ENCODE measurements at places on chromosomes 3 and 15. TPM values are rescaled to one million over a fixed set of nuclear protein-coding genes. Genes with fewer than 3 reads are reported as not detected.

CPN2 gene
- total RNA-seq: not detected

DNA sequence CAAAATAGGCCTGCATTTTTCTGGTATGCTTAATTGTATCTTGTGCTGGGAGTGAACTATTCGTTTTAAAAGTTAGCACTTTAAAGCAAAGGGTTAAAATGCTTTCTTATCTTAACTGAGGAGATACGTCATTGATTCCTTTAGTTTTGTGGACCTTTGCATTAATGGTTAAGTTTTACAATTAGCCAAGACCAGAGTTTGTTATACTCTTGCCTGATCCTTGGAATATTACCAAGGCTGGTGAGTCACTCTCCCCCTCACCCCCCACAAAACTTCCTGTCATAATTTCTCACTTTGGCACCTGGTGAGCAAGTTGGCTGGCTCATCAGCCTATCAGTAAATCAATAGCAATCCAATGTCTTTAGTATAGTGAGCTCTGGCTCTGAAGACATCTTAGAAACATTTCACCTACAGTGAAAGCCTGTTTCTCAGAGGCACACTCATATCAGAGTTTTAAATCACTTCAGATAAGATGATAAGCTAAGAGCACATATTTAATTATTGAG lies 26.7 kb downstream of the SLC2A2 start:
- peak; percentile 93 for DNase-seq

GRCh38 chr3:126939338-126939718 lies 43.6 kb upstream of the PLXNA1 start:
- peak; percentile 54 for DNase-seq

- DNase-seq: no peak
These were observed 1.9 kb downstream of the ARPP19 start for GRCh38 chr15:52566889-52567288.

GRCh38 chr15:25422021-25422420 lies 16.8 kb downstream of the UBE3A start:
- peak; percentile 60 for DNase-seq

GRCh38 chr15:46646490-46646889 lies 1011.7 kb downstream of the SQOR start:
- DNase-seq: no peak

DNA sequence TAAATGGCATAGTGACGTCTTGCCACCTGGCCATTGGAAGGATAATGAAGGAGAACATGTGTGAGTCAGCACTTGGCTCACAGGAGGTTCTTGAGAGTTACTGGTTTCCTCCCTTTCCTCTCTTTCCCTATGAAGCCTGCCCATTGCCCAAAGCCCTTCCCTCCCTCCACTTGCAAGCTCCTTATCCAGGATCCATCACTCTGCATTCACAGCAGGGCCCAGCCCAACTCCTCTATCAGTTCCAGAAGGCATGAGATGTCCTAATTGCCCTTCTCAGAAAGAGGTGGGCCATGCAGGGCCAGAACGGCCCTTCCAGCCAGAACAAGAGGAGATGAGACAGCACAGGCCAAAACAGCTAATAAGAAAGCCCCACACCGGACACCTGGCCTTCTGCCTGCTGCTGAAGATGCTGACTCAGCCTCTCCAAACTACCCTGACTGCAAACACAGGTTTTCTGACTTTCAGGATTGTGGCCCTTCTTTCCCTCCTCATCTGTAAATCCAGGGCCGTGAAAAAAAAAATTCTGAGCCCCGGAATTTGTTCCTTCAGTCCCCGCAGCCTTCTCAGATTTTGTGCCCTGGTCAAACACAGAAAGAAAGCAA lies 29.7 kb downstream of the HAPLN3 start:
- DNase-seq: no peak

GRCh38 chr3:6785726-6786125 lies 75.2 kb upstream of the GRM7 start:
- DNase-seq: no peak

DNA sequence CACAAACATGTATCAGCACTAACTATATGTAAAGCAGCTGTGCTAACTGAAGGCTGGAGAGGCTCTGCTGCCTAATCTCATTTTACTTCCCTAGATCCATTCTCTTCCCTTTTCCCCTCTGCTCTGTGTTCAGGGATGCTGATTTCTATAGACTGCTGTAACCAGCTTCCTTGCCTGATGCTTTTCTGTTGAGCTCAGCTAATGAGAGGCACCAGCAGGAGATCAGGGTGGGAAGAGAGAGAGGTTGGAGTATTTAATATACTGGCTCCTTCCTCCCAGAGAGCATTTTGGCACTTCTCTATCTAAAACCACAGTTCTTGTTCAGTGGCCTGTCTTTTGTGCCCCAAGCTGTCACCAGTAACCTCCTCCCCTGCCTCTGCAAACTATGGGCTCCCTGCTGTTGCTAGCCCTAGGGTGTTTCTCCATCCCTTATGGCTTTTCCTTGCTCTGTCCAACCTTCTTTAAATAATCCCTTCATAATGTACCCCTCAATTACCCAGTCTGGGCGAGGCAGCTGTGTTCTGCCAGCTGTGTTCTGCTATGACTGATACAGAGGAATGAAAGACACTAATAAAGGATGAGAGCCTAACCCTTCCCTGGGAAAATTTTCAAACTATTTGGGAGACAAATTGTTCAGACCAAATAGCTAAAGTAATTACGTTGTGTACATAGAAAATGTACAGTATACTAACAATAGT lies 69.5 kb downstream of the CADPS start:
- DNase-seq: no peak

DNA sequence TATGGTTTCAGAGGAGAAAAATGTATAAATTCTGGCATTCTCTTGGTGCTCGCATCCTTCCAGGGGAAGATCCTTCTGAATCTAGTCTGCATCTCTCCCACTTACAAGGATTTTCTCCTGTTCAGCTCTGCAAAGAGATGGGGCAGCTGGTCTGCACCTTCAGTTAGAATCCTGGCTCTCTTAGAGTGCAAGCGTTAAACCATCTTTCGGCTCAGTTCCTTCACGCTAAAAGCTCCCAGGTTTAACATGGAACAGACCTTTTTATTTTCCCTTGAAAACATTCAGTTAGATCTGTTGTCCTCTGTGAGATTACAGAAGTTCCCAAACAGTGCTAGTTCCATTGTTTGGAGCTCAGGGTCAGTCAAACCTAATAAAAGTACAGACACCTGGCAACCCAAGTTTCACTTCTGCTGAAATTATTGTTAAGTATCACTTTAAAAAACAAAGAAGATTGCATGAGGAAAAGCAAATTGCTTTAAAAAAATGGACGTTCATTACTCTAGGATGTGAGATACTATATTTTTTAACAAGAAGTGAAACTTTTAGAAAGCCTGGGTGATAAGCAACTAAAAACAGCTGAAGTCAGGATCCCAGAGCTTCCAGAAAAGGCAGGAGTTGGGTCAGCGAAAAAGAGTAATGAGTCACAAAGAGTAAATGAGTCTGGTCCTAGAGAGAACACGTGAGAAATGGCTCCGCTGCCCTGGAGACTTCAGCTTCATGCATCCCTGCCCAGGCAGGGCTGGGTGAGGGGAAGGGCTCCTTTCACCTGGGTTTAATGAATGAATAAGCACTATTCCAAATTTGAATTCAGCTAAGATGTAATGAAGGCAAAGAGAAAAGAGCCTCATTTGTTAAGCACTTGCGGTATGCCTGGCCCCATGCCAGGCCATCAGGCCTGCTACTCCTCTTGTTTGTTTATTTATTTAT lies 63.3 kb downstream of the ABTB1 start:
- DNase-seq: peak; percentile 23

- no peak for DNase-seq
These were observed 27.0 kb downstream of the PDE8A start for GRCh38 chr15:85008474-85009260.

GRIP2 gene
- not detected for total RNA-seq

TM4SF18 gene
- 150 TPM for total RNA-seq

DNA sequence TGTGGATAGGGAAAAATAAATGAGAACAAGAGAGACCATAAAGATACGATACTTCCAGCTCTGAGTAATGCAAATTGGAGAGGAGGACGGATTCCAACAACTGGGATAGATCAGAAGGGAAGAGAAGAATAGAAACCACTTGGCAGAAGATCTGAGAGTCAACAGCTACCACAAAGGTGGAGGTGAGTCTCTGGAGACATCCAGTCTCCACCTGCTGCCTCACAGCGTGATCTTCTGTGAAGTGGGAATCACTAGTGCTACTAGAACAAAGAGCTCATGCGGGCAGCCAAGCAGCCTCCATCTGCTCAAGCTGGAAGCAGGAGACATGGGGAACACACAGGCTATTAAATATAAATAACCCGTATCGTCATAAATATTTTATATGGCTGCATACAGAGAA lies 558.5 kb upstream of the CFAP20DC start:
- no peak for DNase-seq

ZNF662 gene
- 1.8 TPM for total RNA-seq

GRCh38 chr15:101118116-101118515 lies 133.7 kb downstream of the CHSY1 start:
- DNase-seq: no peak

GRCh38 chr3:27252646-27253045 lies 116.5 kb downstream of the NEK10 start:
- no peak for DNase-seq

- DNase-seq: no peak
These were observed 7.6 kb upstream of the TCF12 start for GRCh38 chr15:56910801-56911200.

ARNT2 gene
- 0.22 TPM for total RNA-seq

PTPRG gene
- 5.8 TPM for total RNA-seq

ALPK3 gene
- 45.2 TPM for total RNA-seq

DNA sequence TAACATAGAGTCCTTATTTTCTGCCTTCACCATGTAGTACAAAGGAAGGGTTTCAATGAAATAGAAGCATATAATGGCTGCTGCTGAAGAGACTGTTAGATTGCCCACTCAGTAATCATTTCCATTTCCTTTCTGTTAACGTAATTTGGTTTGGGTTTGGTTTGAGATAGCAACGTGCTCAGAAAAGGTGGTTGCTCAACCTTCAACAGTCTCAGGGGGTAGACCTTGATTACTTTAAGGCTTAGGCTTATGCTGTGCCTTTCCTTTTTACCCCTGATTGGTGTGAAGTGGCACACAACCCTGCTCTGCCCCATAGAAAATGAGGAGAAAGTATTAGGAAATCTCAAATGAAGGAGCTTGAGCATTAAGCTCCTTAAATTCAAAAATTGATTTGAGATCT lies 163.7 kb upstream of the TP63 start:
- DNase-seq: no peak

DNA sequence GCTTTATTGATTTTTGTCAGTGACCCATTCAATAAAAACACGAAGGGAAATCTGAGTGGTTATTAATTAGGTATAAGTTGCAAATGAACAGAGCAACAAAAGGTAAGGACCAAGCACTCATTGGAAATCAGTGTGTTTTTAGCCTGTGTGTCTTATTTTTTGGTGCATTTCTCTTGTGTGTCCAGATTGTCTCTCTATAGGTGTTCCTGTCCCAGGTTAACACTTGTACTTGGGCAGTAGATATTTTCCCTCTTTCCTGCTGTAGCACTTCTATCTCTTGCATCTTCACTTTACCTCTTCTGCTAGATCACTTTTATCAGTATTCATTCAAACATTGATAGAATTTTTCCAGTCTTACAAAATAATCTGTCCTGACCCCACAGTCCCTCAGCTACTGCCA lies 37.0 kb downstream of the MAPK6 start:
- DNase-seq: no peak

GRCh38 chr3:152113992-152114651 lies 154.6 kb upstream of the MBNL1 start:
- DNase-seq: no peak

DNA sequence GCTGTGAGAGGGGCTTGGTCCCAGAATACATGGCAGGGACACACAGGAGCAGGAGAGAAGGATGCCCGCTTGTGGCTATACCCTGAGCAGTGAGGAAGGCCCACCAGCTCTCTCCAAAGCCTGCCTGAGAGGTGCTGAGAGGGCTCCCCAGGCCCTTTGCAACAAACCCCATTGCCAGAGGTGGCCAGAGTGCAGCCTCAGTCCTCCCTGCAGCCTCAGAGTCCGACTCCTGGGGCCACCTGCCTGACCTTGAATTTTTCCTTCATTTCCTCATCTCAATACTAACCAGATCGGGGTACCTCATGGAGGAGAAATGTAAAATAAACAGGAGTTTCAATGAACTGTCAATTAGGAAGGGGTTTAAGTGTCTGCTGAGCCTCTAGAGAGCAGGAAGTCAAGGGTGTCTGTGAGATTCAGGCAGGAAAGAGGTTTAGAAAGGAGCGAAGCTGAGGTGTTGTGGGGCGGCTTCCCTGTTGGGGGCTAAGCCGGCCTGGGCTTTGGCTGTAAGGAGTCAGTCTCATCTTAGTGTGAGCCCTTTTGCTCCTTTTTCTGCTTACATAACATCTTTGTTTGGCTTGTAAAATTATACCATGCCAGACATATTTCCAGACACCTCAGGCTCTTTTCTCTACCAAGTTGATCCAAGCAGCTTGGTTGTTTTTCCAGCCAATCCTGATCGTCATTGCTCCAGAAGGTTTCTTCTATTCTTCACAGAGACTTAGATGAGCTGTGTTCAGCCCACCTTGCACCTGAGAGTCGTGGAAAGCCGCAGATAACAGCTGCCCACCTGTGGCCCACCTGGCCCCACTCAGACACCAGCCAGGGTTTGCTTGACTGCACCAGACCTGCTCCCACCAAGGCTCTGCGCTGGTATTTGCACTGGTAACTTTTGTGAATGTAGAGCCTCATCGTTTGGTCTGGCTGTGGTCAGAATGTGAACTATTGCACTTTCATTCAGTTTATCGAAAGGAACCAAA lies 36.7 kb downstream of the CMTM7 start:
- DNase-seq: no peak

DNA sequence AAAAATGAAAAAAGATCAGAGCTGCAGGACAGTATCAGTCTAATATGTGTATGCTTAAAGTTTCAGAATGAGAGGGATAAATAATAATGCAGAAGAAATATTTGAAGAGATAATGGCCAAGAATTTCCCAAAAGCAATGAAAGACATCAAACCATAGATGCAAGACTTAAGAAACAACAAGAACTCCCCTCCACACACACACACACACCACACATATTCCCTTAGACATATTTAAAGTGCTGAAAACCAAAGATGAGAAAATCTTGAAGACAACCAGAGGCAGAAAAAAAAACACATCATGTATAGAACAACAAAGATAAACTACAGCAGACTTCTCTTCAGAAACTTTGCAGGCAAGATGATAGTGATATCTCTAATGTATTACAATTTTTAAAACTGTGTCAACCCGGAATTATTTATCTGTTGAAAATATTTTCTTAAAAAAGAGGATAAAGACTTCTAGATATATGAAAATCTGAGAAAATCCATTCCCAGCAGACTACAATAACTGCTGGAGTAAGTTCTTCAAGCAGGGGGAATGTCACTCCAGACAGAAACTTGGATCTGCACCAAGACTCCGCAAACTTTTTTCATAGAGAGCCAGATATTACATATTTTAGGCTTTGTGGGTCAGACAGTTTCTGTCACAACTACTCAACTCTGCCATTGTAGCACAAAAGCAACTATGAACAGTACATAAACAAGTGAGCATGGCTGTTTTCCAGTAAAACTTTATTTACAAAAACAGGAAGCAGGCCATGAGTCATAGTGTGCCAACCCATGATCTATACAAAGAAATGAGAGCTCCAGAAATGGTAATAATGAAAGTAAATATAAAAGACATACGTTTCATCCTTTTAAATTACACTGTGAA lies 223.4 kb upstream of the CGNL1 start:
- DNase-seq: peak; percentile 88

SEMA3F gene
- total RNA-seq: 16.1 TPM

All from lung microvascular endothelial cell (primary cell).